Urinary bladder (tissue), 4 donors: ENCODE measurements at places on chromosomes 7 and 10. TPM values are rescaled to one million over a fixed set of nuclear protein-coding genes. Genes with fewer than 3 reads are reported as not detected.

The AOAH gene
- polyA plus RNA-seq = 4.3 TPM

The VSTM4 gene
- polyA plus RNA-seq = 18.7 TPM

The PON1 gene
- 0.13 TPM for polyA plus RNA-seq

The NCAPG2 gene
- polyA plus RNA-seq = 6.4 TPM

The AKR1C3 gene
- 74.4 TPM for polyA plus RNA-seq

The CRTAC1 gene
- polyA plus RNA-seq = 7.5 TPM

The CCL24 gene
- not detected for polyA plus RNA-seq

The BMPR1A gene
- 36.6 TPM for polyA plus RNA-seq

The MSMB gene
- polyA plus RNA-seq = 1.1 TPM

The HABP2 gene
- polyA plus RNA-seq = 0.10 TPM

The MTPN gene
- polyA plus RNA-seq = 118 TPM

The FIS1 gene
- polyA plus RNA-seq = 247 TPM

- no peak for DNase-seq
These were observed 353.7 kb upstream of the ANKRD30A start for GRCh38 chr10:36771725-36772124.

- DNase-seq = no peak
These were observed 17.9 kb upstream of the TIAL1 start for GRCh38 chr10:119614686-119615085.

GRCh38 chr7:121049028-121049791 is 60.7 kb downstream of the CPED1 start:
- DNase-seq = no peak

- no peak for DNase-seq
These were observed 166.4 kb downstream of the MLLT10 start for GRCh38 chr10:21700474-21700873.

DNA sequence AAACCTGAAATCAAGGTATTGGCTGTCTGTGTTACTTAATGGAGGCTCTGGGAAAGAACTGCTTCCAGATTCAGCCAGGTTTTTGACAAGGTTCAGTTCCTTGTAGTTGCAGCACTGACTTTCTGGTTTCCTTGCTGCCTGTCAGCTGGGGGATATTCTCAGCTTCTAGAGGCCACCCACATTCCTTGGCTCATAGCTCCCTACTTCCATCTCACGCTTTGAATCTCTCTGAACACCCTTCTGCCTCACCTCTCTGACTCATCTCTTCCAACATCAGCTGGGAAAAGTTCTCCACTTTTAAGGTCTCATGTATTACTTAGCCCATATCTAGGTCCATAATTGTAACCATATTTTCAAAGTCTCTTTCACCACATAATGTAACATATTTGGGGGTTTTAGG is 22.9 kb upstream of the GPR22 start:
- no peak for DNase-seq

DNA sequence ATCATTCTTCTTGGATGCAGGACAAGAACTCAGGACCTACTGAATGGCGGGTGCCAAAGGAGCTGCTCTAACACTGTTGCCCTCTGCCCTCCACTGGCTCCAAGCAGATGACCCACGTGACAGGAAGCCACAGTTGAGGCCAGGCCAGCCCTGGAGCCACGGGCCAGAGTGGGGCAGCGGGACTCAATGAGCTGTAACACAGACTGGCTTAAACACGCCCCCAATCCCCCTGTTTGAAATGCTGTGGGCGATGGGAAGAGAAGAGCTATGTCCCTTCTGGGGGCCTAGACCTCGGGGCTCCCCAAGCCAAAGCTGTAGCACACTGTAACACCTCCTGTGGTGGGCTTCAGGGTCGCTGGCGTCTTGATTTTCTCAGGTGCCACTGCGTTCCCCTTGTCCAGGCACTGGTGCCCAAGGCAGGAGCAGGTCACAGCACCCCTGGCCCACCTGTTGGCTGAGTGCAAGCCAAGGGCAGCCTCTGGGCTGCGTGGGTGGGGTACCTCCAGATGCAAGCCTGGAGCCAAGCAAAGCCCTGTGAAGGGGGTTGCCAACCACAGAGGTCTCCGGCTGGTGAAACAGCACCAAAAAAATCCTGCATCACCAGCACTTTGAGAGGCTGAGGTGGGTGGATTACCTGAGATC is 18.6 kb upstream of the ZMIZ2 start:
- no peak for DNase-seq

DNA sequence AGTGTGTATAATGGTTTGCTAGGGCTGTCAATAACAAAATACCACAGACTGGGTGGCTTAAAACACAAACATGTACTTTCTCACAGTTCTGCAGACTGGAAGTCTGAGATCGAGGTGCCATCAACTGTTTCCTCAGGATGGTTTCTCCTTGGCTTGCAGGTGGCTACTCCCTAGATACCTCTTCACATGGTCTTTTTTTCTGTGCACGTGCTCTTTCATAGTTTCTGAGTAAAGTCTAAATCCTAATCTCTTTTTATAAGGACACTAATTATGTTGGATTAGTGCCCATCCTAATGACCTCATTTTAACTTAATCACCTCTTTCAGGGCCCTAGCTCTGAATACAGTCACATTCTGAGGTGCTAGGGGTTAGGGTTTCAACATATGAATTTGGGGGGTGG is 65.9 kb downstream of the AMPH start:
- DNase-seq = no peak

GRCh38 chr10:114429581-114430335 is 25.5 kb upstream of the AFAP1L2 start:
- DNase-seq = no peak

- no peak for DNase-seq
These were observed 126.4 kb upstream of the MDFIC start for GRCh38 chr7:114795475-114795874.

DNA sequence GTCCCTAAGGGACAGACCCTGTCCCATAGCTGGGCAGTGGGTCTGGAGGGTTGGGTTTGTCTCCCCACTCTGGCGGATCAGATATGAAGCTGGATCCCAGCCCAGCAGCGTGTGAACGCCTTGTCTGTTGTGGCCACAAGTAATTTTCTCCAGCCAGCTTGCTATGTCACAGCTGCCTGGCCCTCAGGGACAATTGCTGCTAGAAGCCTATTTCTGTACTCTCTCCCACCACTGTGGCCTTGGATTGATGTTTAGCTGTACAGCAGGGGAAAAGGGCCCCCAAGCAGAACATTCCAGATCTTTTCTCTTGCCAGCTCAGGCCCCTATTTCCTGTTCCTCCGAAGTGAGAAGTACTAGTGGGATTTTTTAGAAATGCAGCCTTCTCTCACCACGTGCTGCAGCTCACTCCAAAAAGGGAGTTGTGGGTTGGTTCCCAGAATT is 53.5 kb upstream of the WAC start:
- DNase-seq = no peak

DNA sequence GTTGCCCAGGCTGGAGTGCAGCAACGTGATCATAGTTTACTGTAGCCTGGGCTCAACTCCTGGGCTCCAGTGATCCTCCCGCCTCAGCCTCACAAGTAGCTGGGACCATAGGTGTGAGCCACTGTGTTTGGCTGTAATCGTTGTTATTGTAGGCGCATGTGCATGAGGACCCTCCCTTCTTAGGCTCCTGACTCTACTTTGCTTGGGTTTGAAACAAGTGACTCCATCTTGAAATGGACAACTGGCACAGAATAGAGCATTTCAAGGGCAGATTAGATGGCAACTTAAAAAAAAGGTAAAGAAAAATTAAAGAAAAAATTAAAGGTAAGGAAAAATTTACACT is 15.4 kb upstream of the GIMAP8 start:
- no peak for DNase-seq

GRCh38 chr7:10703981-10704380 is 269.7 kb upstream of the PHF14 start:
- no peak for DNase-seq

- DNase-seq = no peak
These were observed 193.5 kb downstream of the SEC23IP start for GRCh38 chr10:120086066-120086465.

GRCh38 chr7:154862153-154862791 is 140.7 kb downstream of the PAXIP1 start:
- no peak for DNase-seq

DNA sequence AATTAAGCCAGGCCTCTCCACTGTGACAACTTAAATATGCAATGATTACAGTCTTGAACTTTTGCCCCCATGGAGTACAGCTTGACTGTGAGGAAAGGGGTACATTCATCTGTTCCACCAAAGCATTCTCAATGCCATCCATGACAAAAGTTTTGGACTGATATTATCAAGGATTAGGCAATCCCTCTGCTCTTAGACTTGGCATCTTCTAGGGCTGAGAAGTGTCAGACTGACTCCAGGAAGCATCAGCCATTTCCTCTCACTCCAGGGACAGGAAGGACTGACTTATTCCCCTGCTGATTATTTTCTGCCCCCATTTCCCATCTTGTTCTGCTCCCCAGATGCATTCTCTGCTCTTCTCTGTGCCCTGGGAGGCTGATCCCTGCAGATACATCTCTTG is 69.7 kb downstream of the ZNF365 start:
- DNase-seq = no peak

GRCh38 chr10:132746386-132746785 is 39.6 kb downstream of the NKX6-2 start:
- DNase-seq = no peak

GRCh38 chr7:158494162-158494586 is 93.4 kb downstream of the PTPRN2 start:
- DNase-seq = no peak

DNA sequence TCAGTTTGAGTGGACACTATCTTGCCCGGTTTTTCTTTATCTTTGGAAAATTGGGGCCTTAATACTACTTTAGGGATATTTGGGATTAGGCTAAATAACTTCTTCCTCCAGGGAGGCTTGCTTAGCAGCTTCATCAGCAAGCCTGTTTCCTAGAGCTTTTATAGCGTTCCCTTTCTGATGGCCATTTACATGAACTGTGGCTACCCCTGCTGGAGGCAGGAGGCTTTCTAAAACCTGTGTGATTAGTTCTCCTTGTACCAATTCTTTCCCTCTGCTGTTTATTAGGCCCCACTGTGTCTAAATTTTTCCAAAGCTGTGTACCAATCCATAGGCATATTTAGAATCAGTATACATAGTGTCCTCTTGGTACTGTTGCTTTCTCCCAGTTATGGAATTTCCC is 61.7 kb upstream of the CNTNAP2 start:
- no peak for DNase-seq
